Activated CD4-positive, alpha-beta memory T cell treated with anti-CD3 and anti-CD28 coated beads, Interleukin-2, amount 10 ng/mL, durations not matched to agents 7 days and 5 days (primary cell): ENCODE measurements at places on chromosomes 7 and 10. TPM values are rescaled to one million over a fixed set of nuclear protein-coding genes. Genes with fewer than 3 reads are reported as not detected.

The C7orf33 gene
- not detected for total RNA-seq

The PRKAR2B gene
- total RNA-seq: 0.50 TPM

The MAGI2 gene
- total RNA-seq: 0.13 TPM

- DNase-seq: no peak
These were observed 56.0 kb downstream of the ATOH7 start for GRCh38 chr10:68175949-68176348.

DNA sequence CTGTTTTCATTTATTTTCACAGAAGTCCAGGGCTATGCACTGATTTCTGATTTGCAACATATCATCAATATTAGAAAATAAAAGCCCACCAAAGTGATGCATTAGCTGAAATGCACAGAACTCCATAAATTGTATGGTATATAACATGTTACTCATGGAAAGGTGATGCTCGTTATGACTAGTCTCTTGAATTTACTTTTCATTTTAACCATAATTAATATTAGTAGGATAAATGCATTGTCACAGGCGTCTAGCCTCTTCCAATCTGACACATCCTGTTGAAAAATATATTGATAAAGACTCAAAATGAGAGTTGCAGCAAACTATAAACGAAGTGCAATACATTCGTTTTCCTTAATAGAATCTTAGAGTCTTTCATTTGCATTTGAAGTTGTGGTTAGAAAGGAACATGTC lies 92.4 kb downstream of the CPED1 start:
- DNase-seq: no peak

- no peak for DNase-seq
These were observed 133.6 kb upstream of the NPVF start for GRCh38 chr7:25361863-25362262.

GRCh38 chr10:98621630-98622029 lies 174.9 kb upstream of the HPS1 start:
- DNase-seq: no peak

DNA sequence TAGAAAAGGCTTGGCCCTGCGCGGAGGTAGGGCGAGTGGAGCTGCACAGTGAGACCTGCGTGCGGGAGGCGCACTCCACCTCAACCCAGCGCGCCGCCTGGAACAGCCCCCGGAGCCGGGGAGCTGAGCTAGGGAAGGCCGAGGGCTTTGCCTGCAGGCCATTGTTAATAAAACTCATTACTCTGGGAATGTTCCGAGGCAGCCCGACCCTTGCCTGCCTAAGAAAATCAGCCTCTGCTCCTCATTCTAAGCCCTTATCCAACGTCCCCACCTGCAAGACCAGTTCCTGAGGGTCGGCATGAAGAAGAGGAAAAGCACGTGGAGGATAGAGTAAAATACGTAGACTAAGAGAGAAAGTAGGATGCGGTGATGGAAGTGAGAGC lies 55.3 kb downstream of the C7orf25 start:
- DNase-seq: no peak
